Glomerular endothelial cell (primary cell): ENCODE measurements at places on chromosomes 16 and 17. TPM values are rescaled to one million over a fixed set of nuclear protein-coding genes. Genes with fewer than 3 reads are reported as not detected.

DNA sequence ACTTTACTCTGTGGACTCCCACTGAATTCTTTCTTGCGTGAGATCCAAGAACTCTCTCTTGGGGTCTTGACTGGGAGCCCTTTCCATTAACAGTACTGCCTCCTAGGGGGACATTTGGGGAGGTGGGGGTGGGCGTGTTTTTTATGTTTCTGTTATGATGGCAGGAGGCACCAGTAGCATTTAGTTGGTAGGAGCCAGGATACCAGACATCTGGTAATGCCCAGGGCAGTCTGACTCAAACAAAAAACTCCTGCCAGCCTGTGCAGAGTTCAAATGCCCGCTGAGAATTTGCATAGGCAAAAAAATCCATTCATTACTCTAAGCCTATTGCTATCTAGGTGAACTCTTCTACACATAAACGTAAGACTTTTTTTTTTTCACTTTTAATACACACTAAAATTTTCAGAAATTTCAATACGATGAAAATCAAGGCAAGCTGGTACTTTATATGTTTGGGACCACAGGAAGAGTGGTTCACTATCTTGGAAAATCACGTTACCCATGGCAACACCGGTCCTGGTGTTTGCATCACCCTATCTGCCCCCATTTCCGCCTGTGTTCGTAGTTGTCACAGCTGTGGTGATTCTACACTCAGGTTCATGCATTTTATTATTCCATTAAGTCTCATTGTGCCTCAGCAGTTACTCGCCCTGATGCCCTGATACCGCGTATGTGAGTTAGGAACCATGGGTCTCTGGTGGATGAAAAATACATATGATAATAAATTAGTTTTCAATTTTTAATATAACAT, 121.1 kb upstream of the XYLT1 start:
- DNase-seq: no peak

DNA sequence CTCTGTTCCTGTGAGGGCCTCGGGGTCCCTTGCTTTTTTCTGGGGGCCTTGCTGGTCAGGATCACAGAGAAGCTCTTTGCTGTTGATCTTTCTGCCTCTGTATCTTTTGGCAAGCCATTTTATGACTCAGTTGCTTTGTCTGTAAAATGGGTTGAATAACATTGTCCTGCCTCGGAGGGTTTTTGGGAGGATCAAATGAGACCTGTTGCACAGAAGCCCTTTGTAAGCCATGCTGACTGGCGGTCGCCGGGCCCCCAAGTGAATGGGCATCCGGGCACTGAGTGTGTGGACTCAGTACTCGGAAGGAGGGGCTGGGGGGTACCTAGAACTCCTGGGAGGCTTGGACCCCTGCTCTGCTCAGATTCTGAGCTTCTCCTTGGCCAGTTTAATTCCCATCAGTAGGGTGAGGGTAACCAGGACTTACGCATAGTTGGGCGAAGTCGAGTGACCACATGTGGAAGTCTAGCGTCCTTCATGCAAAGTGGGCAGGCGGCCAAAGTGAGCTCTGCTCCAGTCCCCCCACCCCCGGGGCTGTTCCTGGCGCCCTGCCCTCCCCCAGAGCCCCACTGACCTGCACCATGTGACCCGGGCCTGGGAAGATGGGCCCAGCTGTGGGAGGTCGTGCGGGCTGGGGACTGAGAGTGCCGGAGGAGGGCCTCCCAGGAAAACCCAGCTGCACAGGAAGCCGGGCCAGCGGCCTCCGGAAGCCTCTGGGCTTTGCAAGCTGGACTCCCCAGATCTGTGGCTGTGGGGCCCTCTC, 284.0 kb downstream of the SEC14L1 start:
- no peak for DNase-seq

- DNase-seq: no peak
Observed at GRCh38 chr16:63516394-63516793, 1480.2 kb upstream of the CDH8 start.

- DNase-seq: no peak
Observed at GRCh38 chr16:55039931-55040330, 109.3 kb downstream of the IRX5 start.

The ADGRG1 gene
- total RNA-seq: 129 and 222 TPM in 2 replicates
